Uterine smooth muscle cell (primary cell): ENCODE measurements at places on chromosomes 13 and 19. TPM values are rescaled to one million over a fixed set of nuclear protein-coding genes. Genes with fewer than 3 reads are reported as not detected.

Gene MTUS2
- 0.11 and 0.12 TPM in 2 replicates for total RNA-seq

Gene NMRK2
- not detected in 2 replicates for total RNA-seq

Gene RAB3A
- 0.89 and 1.5 TPM in 2 replicates for total RNA-seq

Gene OR7E24
- not detected in 2 replicates for total RNA-seq

Gene GGN
- total RNA-seq: 0.11 and 0.62 TPM in 2 replicates

Gene C2CD4C
- total RNA-seq: 0.33 and 0.37 TPM in 2 replicates

Gene COX7A1
- 4.5 and 12.9 TPM in 2 replicates for total RNA-seq

Gene SYCN
- not detected in 2 replicates for total RNA-seq

Gene GPR183
- under 0.01 and 0.22 TPM in 2 replicates for total RNA-seq

Gene LRRC63
- 0.22 and 0.50 TPM in 2 replicates for total RNA-seq

Gene ATP4A
- total RNA-seq: not detected in 2 replicates

Gene ZNF729
- under 0.01 TPM in 1 of 2 replicates, not detected in the other for total RNA-seq

Gene MAG
- not detected in 2 replicates for total RNA-seq

Gene CCNE1
- total RNA-seq: 5.4 and 5.6 TPM in 2 replicates

Gene PGLYRP1
- total RNA-seq: not detected in 2 replicates

Gene ZNF154
- total RNA-seq: 0.44 and 0.87 TPM in 2 replicates

Gene PSG7
- total RNA-seq: not detected in 2 replicates

Gene ZNF480
- 4.5 and 6.0 TPM in 2 replicates for total RNA-seq

Gene NLRP4
- not detected in 2 replicates for total RNA-seq

Gene SLITRK6
- 0.22 TPM in 1 of 2 replicates, not detected in the other for total RNA-seq

Gene INSR
- 13.1 and 28.9 TPM in 2 replicates for total RNA-seq

Gene PALM
- 2.1 and 3.5 TPM in 2 replicates for total RNA-seq

Gene SIGLECL1
- not detected in 2 replicates for total RNA-seq

Gene SBK2
- total RNA-seq: 0.11 and 1.5 TPM in 2 replicates

Gene MUC16
- total RNA-seq: under 0.01 TPM in 2 replicates

Gene IGFL3
- total RNA-seq: not detected in 2 replicates

Gene ZNF667
- total RNA-seq: 1.8 and 5.5 TPM in 2 replicates

Gene COL4A1
- 43.2 and 206 TPM in 2 replicates for total RNA-seq
